Activated T-helper 1 cell treated with Interleukin-2 at 50 U/mL for 16 hours (primary cell): ENCODE measurements at places on chromosomes 5 and 9.

DNA sequence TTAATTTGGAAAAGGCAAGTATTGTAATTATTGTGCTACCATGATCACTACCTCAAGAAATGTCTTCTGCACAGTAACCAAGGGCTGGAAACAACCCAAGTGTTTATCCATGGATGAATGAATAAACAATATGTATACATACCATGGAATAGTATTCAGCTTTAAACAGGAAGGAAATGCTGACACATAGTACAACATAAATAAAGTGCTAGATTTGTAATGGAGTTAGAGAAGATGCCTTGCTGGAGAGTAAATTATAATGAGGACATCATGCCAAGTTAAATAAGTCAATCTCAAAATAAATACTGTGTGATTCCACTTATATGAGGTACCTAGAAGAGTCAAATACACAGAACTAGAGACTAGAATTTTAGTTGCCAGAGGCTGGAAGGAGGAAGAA lies 160.0 kb downstream of the CCDC192 start:
- no peak for DNase-seq

GRCh38 chr9:91089405-91090129 lies 272.2 kb downstream of the AUH start:
- no peak for DNase-seq

DNA sequence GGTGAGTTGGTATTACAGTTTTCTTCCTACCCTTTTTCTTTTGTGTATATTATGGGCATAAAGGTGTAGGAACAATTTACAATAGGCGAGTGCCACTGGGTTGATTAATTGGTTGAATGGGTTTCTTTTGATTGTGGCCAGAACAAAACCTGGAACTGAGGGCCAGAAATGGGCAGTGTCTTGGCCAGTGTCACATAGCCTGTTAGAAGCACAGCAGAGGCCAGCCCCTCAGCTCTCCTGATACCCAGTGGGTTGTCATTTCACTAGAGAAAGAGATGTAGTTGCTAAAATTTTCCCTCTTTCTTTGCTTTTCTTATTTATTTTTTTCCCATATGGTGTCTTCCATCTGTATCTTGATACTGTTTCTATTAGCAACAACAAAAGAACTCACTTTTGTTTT lies 38.8 kb upstream of the SEMA6A start:
- no peak for DNase-seq

GRCh38 chr9:125756518-125756917 lies 9.3 kb downstream of the PBX3 start:
- no peak for DNase-seq

DNA sequence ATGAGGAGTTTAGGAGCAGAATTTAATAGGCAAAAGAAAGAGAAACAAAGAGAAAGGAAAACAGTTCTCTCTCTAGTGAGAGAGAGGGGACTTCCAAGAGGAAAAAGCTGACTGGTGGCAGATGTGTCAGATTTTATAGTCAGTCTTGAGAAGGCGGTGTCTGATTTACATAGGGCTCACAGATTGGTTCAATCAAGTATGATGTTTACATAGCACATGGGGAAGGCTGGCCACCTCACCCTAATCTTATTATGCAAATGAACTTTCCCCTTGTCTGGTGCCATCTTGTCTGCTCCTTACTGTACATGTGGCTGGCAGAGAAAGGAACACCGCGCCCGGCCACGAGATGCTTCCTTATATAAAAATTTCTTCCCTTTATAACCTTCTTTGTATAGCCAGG lies 24.7 kb downstream of the UNC13B start:
- DNase-seq: no peak

DNA sequence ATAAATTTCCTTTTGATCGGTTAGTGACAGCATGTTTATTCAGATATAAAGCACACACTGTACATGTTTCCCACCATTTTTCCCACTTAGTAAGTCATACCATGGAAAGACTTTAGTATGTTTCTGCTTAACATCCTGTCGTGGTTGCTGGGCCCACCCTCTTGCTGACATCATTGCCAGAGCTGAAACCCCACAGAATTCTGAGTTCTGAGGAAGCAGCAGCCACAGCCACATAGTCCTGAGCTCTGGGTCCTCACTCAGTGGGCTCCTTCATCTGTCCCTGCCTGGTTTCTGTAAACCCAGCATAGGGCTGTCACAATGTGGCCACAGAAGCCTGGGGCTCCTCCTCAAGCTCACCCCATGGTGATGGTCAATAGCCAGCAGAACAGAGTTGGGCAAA lies 441.5 kb downstream of the ENC1 start:
- no peak for DNase-seq

DNA sequence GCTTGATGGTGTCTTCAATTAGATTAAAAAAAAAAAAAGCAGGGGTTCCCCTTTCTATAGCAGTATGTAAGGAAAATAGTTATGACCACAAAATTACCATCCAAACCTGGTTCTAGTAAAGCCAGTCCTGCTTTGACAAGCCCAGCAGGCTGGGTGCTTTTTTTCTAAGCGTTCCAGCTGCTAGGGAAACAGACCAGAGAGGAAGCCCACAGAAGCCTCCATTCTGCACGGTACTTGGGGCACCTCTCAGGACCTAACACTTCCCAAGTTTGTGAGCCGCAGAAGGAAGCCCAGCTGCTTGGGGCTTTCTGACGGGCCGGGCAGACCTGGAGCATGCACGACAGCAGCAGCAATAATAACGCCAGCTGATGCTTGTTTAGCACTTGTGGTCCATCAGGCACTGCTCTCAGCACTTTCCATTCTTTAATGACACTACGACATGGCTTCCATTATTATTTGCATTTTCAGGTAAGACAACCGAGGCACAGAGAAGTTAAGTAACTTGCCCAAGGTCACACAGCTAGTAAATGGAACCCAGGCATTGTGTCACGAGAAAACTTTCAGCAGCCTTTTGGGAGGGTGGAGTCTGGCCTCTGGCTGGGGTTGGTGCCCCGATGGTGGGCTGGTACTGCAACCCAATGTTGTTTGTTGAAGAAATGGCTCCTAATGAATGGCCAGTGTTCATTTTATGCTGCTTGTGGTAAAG lies 15.4 kb downstream of the LMX1B start:
- no peak for DNase-seq

- no peak for DNase-seq
Measured at GRCh38 chr9:37324691-37325490, 97.6 kb upstream of the GRHPR start.

- no peak for DNase-seq
Measured at GRCh38 chr5:137205231-137206027, 293.7 kb downstream of the SPOCK1 start.

GRCh38 chr5:143016777-143017516 lies 246.8 kb downstream of the ARHGAP26 start:
- DNase-seq: no peak

DNA sequence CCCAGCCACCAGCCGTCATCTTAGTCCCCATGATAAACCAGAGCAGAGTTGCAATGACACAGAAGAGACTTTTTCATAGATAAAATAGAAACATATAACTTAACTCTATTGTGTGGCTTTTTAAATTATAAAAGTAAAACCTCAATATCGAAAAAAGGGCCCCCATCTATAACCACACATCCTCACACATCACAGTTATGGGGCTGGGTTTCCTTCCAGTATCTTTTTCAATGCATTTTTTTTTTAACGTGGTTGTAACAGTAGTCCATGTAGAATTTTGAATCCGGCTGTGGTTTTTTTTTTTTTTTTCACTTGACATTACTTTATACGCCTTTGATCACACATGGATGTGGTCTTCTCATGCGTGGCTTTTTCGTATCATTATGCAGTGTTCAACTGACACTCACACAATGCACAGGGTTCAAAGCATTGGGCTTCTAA lies 77.4 kb downstream of the CFAP77 start:
- DNase-seq: no peak

- DNase-seq: no peak
Measured at GRCh38 chr9:127913682-127914081, 3.2 kb downstream of the ST6GALNAC4 start.

- no peak for DNase-seq
Measured at GRCh38 chr5:158070859-158071258, 211.9 kb upstream of the CLINT1 start.

GRCh38 chr5:40446910-40447309 lies 232.8 kb upstream of the PTGER4 start:
- no peak for DNase-seq

- DNase-seq: no peak
Measured at GRCh38 chr9:93591301-93592007, 15.1 kb downstream of the PHF2 start.

GRCh38 chr5:147482706-147483180 lies 27.1 kb downstream of the DPYSL3 start:
- no peak for DNase-seq

DNA sequence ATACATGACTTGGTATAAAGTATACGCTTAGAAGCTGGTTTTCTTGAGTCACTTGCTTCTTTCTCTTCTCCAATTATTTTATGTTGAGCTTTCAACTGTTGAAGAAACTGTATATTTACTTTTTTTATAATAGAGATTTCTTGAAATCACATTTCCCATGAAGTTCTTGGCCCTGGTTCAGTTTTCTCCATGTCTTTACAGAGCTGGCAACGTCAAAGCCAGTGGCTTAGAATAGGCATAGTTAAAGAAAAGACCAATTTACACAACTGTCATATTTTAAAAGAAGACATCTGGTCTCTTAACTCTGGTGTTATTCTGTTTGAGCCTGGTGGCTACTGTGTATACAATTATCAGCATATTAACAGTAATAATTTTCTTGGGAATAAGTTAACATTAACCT lies 1249.3 kb downstream of the CDH12 start:
- no peak for DNase-seq
